Endothelial cell (in vitro differentiated cells): ENCODE measurements at places on chromosomes 16 and 17.
A peak's percentile ranks its signal among the peaks of the same experiment; 100 is the strongest.

DNA sequence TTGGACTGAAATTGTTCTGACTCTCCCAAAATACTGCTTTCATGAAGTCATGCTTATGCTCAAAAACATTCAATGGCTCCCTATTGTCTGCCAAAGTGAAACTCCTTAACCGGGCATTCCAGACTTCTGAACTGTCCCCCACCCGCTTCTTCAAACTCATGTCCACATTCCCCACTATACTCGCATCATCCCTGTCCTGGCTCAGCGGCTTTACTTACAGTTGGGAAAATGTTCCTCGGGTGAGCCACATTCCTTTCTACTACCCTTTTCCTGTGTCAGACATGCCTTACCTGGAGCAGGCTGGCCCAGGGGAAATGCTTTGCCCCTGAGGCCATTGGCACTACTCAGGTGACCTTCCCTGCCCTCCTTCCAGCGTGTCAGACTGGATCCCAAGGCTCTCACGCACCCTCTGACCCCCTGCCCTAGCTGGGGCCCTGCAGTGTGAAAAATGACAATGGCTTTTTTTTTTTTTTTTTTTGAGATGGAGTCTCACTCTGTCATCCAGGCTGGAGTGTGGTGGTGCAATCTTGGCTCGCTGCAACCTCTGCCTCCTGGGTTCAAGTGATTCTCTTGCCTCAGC lies 5.3 kb downstream of the CYGB start:
- no peak for DNase-seq

DNA sequence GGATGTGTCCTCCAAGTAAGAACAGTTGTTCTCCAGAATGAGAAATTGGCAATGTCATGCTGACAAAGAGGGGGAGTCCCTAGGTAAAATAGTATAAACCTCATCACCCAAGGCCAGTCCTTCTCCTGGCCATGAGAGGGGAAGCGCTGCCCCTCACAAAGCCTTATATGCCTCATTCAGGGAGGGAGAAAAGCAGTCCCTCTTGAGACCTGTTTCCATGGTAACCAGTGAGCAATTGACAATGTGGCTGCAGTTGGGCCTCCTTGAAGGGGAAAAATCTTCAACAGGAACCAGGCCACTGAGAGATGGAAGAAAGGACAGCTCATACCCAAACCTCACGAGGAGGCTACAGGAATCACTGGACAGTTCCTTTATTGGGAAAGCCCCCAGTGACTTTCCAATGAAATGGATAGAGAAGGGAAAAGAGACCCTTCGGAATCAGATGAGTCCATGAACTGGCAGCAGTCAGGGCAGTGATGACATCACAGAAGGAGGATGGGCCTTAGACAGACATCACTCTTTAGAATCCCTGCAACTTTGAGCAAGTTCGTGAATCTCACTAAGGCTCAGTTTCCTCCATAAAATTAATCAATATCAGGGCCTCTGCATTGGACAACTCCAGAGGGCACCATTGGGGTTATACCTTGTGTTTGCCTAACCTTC lies 275.7 kb downstream of the TOX3 start:
- DNase-seq, result no peak

DNA sequence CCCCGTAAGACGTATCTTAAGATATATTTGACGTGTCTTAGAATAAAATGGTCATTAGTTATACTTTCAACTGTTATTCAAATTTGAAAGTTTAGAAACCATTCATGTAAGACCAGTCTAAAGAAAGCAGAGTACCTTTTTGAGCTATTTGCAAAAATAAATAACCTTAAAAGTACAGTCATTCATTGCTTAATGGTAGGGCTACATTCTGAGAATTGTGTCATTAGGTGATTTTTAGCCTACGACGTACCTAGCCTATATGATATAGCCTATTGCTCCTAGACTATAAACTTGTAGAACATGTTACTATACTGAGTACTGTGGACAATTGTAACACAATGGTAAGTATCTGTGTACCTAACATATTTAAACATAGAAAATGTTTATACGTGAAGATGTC lies 139.2 kb downstream of the PHKB start:
- DNase-seq, result no peak

- no peak for DNase-seq
Observed at GRCh38 chr17:65154770-65155589, 17.8 kb downstream of the RGS9 start.

GRCh38 chr16:57903656-57904055 lies 67.3 kb downstream of the CNGB1 start:
- DNase-seq, result no peak

GRCh38 chr16:50834701-50835100 lies 92.8 kb downstream of the CYLD start:
- DNase-seq, result no peak

- DNase-seq, result peak; percentile 32
Observed at GRCh38 chr17:27526604-27527002, 70.4 kb downstream of the KSR1 start.

DNA sequence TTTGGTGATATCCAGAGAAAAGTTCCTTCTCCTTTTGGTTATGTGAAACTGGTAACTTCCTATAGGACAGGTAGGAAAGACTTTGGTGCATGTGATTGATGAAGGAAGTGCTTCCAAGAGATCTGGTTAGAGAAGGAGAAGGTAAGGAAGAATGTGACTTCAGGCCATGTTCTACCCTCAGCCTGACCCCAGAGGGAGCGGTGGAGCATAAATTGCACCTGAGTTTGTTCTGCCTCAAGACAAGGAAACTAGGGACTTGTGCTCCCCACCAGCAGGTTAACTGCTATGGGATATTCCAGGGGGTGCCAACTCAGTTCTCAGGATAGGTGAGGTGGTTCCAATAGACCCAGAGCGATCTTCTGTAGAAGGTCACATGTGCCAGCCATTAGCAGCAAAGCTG lies 299.3 kb upstream of the XYLT1 start:
- no peak for DNase-seq

DNA sequence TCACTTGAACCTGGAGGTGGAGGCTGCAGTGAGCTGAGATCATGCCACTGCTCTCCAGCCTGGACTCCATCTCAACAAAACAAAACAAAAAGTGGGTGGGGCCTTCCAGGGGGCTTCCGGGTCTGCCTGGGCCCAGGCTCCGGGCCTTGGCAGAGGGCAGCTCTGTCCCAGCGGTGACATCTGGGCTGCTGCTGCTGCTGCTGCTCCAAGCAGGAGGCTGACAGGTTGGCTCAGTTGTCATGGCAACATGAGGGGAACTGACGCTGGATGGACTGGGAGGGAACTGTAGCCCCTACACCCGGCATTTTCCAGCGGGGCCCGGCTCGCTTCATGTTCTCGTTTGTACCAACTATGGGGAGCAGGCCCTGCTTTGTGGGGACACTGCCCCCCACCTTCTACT lies 4.0 kb downstream of the BAIAP3 start:
- DNase-seq, result no peak

- DNase-seq, result no peak
Observed at GRCh38 chr16:54398986-54399385, 112.4 kb upstream of the IRX3 start.

DNA sequence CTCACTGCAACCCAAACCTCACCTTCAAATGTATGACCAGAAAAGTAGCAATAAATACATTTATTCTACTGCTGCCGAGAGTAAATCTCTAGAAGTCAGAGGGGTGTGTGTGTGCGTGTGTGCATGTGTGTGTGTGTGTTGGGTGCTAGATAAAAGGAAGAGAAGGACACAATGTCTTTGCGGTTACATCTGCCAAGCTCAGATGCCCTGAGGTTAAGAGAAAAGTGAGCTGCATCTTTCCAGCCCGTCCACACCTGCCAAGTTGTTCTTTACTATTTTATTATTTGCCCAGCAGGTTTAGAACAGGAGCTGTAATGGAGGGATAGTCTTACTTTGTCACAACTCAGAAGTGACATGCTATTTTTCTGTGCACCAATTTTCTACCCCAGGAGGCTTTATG lies 54.5 kb upstream of the ANKFN1 start:
- no peak for DNase-seq

GRCh38 chr16:28495795-28496749 lies 1.6 kb downstream of the APOBR start:
- DNase-seq, result no peak

DNA sequence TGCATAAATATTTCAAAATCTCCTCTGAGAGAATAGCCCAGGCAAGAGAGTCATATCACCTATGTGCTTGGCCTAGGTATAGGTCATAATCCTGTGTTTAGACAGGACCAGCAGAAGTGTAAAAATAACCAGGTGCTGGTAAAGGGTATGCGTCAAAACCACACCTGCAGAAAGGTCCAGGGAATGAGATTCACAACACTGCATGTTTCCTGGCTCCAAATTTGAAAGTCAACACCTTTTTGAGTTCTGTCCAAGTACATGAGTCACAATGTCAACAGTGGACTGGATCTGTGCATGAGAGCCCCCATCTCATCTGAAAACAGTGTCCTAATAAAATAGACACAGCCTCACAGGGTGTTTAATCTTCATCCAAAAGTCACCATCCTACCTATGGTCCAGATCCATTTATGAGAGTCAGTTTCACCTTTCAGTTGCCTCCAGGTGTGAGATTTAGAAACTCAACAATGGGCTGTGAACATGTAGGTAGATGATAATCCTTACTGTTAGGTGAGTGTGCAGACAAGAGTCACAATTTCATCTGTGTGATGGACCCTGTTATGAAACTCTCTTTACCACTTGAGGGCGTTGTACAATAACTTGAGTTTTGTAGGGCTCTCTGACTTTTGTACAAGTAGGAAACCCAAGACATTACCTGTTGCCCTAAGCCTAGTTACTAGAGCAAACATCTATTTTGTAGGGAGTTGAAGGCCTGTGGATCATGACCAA lies 2100.7 kb downstream of the TP53TG3F start:
- DNase-seq, result no peak

GRCh38 chr17:44351464-44351863 lies 6.4 kb downstream of the GRN start:
- DNase-seq, result no peak

- DNase-seq, result no peak
Observed at GRCh38 chr16:12303653-12304052, 327.1 kb downstream of the SNX29 start.

DNA sequence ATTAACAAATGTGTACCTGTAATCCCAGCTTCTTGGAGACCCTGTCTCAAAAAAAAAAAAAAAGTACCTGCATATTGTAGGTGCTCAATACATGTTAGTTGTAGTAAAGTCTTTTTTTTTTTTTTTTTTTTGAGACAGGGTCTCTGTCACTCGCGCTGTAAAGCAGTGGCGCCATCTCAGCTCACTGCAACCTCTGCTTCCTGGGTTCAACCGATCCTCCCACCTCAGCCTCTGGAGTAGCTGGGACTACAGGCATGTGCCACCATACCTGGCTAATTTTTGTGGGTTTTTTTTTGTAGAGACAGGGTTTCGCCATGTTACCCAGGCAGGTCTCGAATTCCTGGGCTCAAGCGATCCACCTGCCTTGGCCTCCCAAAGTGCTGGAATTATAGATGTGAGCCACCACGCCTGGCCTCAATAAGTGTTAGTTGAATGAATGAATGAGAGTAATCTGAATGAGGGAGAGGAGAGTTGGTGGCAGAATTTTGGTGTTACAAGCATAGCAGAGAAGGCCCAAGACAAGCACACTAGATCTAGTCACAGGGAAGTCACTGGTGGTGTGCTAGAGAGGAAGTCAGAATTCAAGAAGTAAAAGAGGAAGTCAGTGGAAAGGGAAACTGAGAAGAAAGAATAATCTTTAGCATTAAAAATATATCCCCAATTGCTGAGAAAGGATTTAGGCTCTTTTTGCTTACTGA lies 9.4 kb upstream of the MYL4 start:
- no peak for DNase-seq

DNA sequence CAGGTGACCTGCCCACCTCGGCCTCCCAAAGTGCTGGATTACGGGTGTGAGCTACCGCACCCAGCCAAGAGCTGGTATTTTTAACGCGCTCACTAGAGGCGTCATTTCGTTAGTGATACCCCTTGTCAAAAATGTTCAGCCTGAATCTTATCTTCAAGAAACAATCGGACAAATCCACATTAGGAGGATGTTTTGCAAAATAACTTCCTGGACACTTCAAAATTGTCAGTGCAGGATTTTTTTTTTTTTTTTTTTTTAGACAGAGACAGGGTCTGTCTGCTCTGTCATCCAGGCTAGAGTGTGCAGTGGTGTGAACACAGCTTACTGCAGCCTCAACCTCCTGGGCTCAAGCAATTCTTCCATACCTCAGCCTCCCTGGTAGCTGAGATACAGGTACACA lies 63.0 kb downstream of the RMI2 start:
- no peak for DNase-seq

GRCh38 chr16:50259334-50260205 lies 6.8 kb upstream of the ADCY7 start:
- DNase-seq, result no peak

DNA sequence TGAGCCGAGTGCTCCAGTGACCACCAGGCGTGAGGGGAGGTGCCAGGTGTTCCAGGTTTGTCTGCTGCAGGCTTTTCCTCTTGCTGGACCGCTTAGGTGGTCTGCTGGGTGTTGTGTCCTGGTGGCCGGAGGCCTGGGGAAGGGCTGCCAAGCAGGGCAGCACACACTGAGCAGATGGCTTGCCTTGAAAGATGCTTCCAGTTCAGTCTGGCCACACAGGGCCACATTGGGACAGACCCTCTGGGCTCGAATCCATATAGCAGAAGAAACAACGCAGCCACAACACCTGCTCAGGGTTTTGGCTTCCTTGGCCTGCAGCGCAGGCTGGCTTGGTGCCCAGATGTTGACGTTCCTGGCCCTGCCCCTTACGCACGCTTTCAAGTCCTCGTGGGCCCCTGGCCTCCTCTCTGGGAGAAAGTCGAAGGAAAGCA lies 24.8 kb downstream of the GINS2 start:
- DNase-seq, result no peak
